Cortex of kidney (tissue), 1 donor: ENCODE measurements at places on chromosomes 16 and 17.

DNA sequence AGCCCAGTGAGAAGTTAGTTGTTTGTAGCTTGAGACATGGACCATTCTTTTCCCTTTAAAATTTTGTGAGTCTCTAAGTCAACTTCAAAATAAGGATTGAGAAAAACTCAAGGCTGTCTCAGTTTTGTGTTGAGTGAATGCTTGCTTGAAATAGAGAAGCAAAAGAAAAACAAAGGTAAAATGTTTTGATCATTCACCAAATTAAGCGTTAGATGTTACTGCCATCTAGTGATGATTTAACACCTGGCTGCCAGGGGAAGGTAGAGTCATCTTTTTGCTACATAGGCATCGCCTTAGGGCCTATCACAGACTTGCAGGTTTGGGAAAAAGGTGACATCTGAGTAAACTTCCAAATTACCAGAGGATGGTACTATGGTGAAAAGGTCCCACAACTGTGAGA, 74.4 kb downstream of the PCTP start:
- DNase-seq: no peak

- no peak for DNase-seq
Measured at GRCh38 chr17:56152874-56153602, at the start of gene ANKFN1. TSS of gene ANKFN1 (plus strand) at chr17:56153475. CDS start at chr17:56212668, 59,193 bp downstream.

- DNase-seq: no peak
Measured at GRCh38 chr17:19345486-19346350, 16.8 kb downstream of the B9D1 start.

GRCh38 chr17:81025741-81026129, 9.2 kb upstream of the BAIAP2 start:
- no peak for DNase-seq

- DNase-seq: no peak
Measured at GRCh38 chr17:57441270-57441600, 184.9 kb downstream of the MSI2 start.

DNA sequence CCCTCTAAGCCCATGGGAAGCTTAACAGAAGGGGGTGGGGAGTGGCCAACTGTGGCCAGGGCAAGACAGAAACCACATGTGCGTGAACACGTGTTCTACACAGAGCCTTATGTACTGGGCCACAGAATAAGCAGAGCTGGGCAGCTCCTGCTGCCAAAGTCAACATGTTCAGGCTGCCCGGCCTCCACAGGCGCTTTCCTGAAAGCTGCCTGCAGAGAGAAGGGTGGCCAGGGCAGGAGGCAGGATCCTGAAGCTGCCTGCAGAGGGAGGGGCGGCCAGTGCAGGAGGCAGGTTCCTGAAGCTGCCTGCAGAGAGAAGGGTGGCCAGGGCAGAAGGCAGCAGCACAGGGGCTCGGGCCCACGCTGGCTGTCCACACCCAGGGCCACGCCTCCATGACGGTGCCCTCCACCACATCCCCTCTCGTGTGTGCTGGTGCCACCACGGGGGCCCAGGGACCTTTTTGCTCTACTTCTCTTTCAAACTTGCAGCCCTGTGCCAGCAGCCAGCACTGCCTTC, 79.5 kb downstream of the ANKRD11 start:
- no peak for DNase-seq

DNA sequence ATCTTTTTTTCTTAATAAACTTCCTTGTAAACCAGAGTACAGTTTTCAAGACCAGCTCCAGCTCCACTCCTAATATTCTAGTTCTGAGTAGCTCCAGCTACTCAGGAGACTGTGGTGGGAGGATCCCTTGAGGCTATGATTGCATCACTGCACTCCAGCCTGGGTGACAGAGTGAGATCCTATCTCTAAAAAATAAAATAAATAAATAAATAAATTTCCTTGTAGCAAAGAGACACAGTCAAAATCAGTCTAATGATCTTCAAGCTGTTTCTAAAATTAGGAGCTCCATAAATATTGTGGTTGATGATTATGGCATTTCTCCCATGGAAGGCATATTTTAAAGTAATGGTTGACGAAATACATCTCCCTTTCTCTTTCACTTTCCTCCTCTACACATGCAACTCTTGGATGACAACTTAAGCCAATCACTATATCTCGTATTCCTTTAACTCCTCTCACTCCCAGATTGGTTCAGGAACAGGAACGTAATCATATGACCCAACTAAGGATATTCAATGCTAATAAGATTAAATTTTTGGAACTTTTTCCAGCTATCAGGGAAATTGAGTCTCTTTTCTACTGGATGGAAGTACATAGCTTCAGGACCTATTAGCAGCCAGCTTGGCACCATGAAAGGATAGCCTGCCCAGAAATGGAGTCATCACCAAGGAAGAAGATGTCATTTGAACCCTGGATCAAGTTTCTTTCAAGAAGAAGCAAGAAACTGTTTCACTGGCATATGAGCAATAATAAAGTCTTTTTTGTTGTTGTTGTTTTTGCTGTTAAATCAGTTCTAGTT, 42.1 kb upstream of the TAOK1 start:
- DNase-seq: no peak

- no peak for DNase-seq
Measured at GRCh38 chr16:26111900-26112299, 420.1 kb downstream of the HS3ST4 start.

DNA sequence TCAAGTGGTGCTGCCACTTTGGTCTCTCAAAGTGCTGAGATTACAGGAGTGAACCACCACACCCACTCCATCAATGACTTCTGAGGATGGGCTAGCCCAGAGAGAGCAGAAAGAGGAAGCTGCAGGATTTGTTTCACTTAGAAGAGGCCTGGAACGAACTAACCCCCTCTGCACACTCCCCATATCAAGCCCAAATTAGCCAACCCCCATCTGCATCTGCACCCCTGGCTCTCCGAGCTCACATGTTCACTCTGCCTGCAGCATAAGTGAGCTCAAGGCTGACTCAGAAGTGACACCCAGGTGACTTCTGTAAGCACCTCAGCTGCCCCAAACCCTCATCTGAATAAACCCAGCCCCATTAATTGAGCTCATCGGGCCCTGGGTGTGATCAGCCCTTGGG, 4.8 kb downstream of the SCNN1G start:
- no peak for DNase-seq

DNA sequence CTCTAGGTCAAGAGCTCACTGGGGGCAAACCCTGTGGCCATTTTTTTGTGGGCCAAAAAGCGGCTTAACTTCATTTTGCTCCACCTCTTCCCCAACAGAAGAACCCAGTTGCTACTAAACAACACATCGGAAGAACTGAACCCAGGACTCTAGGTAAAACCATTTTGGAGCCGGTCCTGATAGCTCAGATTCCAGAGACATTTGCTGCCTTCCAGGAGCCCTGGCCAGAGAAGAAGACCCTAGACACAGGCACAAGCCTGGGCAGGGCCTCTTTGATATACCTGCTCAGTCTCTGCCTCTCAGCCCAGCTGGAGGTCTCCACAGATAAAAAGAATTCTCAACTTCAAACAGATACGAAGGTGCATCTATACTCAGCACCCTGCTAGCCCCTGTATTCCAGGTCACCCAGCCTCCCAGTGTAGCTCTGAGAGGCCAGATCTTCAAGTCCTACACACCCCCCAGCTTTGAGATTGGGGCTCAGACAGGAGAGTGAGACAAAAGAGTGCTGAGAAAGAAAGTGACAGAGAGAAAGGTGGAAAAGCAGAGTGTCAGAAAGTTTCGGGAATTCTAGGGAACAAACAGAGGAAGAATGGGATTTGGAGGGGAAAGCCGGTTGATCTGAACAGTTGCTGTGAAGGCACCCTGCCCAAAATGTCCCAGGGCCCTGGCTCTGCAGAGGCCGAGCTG, 6.6 kb upstream of the HOXB9 start:
- DNase-seq: no peak
